Osteoblast (primary cell): ENCODE measurements at places on chromosomes 5 and 9.

DNA sequence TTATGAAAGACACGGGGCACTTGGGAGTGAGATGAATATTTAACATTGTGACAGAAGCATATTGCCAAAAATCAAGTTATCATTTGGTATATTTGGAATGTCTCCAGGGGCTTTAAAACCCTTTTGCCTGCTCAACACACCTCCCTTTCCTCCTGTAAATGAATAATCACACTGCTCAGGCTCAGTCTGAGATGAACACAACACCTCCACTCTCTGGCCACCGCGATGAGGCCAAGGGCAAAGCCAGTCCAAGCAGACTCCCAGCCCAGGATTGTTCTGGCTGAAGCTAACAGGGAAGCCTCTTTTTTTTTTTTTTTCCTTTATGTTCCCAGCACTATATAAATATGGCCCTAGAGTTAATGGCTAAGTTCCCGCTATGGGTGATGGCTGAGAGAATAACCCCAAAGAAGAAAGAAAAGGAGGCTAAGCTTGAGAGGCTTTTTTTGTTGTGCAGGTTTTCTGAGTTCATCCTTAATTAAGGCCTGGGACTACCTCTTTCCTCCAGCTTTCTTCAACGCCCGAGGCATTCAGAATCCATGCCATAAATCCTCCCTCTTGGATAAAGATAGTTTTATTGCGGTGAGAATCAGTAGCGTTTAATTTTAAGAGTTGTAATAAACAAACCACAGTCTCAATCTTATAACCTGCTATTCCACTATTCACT, 10.5 kb upstream of the ERAP1 start:
- DNase-seq = no peak

GRCh38 chr9:113522858-113523257, 59.3 kb downstream of the RGS3 start:
- no peak for DNase-seq

- DNase-seq = no peak
Observed at GRCh38 chr9:107647141-107647540, 157.6 kb upstream of the KLF4 start.

GRCh38 chr5:1930501-1930879, 47.8 kb upstream of the IRX4 start:
- no peak for DNase-seq

- no peak for DNase-seq
Observed at GRCh38 chr9:95732802-95733688, 142.4 kb upstream of the ERCC6L2 start.

DNA sequence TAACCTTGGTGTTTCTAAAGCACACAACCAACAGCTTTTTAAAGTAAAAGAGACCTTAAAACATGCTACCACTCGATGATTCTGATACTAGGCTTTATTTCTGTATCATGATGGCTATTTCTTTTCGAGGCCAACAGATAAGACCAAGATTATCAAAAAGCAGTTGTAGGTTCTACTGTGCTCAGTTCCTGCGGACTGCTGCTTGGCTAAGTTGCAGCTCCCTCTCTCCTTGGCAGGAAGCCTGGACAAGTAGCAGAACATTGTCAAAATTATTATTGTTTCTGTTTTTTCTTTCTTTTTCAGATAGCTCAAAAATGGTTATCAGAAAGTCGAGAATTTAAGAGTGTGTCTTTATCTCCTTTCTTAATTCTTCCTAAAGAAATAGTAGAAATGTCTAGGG, 607.6 kb downstream of the PTPRD start:
- no peak for DNase-seq

- no peak for DNase-seq
Observed at GRCh38 chr5:65391591-65391990, 90.1 kb downstream of the ADAMTS6 start.

DNA sequence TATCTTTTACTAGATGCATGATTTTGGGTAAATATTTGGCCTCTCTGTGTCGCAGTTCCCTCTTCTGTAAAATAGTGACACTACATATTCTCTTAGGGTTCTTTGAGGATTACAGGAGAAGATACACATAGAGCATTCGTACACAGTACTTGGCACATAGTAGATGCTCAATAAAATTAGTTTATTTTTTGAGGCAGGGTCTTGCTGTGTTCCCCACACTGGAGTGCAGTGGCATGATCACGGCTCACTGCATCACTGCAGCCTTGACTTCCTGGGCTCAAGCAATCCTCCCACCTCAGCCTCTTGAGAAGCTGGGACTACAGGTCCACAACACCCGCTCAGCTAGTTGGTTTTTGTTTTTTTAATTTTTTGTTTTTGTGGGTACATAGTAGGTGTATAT, 1.6 kb downstream of the SCAI start:
- no peak for DNase-seq

- no peak for DNase-seq
Observed at GRCh38 chr5:112064956-112065355, 308.0 kb upstream of the NREP start.

DNA sequence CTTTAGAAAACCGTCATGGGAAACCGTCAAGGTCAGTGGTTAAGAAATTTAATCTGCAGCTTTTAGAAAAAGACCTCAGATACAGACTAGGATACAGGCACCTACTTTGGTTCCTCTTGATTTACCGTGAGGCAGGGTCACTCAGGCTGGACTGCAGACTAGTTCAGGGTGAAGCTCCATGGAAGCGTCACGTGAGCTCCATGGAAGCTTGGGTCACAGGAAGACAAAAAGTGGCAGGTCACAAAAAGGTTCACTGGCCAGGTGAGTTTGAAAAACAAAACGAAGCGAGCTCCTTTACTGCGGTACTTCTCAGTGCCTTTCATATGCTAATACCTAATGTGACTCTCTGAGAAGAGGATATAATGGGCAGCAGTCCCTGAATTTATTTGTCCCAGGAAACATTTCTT, 43.0 kb downstream of the PRRC2B start:
- no peak for DNase-seq

DNA sequence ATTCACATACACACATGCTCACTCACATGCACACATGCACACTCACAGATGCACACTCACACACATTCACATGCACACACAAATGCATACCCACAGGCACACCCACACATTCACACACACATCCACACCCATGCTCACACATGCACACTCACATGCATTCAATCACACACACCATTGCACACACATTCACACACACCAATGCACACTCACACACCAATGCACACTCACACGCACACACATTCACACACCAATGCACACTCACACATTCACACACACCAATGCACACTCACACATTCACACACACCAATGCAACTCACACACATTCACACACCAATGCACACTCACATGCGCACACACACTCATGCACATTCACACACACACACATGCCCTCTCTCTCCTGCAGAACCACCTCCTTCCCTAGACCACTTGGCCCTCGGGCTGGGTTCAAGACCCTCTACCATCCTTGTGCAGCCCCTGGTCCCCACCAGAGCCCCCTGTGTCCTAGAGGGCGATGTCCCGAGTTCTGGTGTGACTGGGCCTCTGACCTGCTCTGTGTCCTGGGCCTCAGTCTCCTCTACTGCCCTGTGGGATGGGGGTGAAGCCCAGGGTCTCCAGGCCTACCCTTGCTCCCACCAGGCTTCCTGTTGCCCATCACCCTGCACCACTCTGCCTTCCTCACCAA, 139.0 kb downstream of the OLFM1 start:
- DNase-seq = peak; percentile 17

- DNase-seq = no peak
Observed at GRCh38 chr9:114825126-114825795, 19.4 kb upstream of the TNFSF15 start.

GRCh38 chr5:54541823-54542783, 24.5 kb downstream of the SNX18 start:
- DNase-seq = no peak

- DNase-seq = no peak
Observed at GRCh38 chr9:4334410-4334813, 34.5 kb upstream of the GLIS3 start.

DNA sequence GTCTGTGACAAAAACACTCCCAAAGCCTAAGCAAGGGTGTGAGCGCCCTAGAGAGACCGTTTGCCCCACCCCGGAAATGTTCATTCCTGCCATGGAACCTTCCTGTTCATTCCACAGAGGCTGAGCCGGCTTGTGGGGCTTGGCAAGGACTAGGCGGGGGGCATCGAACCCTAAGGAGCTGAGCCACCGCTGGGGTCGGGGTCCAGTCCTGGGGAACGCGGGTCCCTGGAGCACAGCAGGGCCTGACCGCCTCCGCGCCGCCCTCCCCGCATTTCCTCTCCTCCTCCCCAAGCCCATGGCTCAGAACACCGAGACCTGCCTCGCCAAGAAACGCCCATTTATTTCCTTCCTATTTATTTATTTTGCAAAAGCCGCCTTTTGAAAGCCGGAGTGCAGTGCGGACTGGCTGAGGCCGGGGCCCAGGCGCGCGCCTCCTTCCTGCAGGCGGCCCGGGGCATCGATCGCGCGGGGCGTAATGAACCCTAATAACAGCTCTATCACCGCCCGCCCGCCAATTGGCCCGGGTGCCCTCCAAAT, 228.9 kb upstream of the IRX4 start:
- DNase-seq = no peak

DNA sequence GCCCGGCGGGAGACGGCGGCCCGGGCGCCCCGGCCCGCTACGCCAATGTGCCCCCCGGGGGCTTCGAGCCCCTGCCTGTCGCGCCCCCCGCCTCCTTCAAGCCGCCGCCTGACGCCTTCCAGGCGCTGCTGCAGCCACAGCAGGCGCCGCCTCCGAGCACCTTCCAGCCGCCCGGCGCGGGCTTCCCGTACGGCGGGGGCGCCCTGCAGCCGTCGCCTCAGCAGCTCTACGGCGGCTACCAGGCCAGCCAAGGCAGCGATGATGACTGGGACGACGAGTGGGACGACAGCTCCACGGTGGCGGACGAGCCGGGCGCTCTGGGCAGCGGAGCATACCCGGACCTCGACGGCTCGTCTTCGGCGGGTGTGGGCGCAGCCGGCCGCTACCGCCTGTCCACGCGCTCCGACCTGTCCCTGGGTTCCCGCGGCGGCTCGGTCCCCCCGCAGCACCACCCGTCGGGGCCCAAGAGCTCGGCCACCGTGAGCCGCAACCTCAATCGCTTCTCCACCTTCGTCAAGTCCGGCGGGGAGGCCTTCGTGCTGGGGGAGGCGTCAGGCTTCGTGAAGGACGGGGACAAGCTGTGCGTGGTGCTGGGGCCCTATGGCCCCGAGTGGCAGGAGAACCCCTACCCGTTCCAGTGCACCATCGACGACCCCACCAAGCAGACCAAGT, 723 bp downstream of the SNX18 start:
- peak; percentile 86 for DNase-seq

GRCh38 chr9:129141066-129142041, 30.1 kb downstream of the PTPA start:
- DNase-seq = peak; percentile 92

DNA sequence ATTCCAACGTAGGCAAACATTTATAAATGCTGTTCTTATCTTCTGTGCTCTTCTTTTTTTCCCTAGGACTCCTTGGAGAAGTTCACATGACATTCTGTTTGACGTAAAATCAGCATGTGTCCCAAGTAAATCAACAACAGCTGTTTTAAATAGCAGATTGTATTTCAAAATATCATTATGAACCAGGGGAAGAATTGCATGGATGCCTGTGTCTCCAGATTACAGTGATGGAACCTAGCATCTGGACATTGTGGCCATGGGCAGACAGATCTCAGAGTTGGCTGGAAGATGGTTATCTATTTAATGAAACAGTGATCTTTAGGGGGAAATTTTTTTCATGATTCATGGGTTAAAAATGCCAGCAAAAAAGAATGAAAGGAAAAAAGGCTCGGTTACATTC, 222.0 kb downstream of the MAN2A1 start:
- DNase-seq = no peak

DNA sequence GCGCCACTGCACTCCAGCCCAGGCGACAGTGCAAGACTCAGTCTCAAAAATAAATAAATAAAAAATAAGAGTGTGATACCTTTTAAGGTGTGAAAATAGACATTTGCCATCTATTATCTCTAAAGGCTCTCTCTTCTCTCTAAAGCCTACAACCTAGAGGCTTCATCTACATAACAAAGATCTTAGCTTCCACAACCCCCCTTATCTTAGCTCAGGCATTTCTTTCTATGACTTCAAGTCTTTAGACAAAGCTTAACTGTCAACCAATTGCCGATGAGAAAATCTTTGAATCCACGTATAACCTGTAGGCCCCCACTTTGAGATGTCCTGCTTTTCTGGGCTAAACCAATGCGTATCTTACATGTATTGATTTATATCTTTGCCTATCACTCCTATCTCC, 64.9 kb upstream of the ADAMTS19 start:
- DNase-seq = no peak

DNA sequence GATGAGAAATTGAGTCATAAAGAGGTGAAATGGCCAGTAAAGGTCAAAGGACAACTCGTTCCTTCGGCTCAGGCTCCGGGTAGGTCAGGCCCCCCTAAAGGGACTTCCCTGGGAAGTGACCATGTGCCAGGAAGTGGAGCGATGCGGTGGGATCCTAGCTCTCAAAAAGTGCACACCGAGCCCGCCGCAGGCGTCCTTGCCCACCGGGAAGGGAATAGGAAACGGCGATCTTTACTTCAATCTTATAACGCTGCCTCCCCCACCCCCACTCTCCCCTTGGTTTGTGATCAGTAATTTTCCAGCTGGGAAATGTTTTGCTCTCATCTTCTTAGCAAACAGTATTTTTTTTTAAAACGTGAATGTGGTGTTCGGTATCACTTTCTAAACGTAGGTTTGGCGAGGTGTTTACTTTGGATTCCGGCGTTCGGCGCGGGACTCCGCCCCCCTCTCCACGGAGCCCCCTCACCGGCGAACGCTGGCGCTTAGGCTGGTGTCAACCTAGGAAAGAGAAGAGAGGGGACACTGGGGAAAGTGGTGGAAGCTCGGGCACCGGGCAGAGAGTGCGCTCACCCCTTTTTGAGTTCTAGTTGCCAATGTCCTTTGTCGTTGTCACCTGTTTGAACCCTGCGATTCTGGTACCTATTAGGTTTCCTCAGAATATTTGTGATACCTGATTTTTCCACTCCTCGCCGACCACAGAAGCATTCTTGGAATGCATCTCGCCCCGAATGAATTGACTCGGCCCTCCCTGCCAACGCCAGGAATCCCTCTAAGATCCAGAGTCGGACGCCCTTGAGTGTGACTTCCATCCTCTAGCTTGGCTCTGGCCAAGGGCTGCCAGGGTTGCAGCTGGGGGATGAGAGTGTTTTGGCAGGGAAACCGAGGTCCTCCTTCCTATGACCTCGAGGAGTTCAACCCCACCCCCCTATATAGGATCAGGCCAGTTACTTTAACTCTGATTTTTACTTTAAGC, 1.8 kb upstream of the KLF4 start:
- DNase-seq = no peak

DNA sequence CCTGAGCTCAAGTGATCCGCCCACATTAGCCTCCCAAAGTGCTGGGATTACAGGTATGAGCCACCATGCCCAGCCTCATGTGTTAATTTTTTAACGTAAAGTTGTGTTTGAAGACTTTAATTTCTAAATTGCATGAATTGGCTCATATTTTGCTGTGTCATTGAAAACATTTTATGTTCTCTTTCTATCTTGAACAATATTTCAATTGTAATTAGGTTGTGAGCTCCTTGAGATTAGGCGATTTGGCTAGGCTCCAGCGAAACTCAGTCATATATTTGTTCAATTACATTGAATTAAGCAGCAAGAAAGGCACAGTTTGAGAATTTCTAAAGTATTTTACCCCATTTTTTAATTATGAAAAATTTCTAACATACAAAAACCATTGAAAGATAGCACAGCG, 34.0 kb downstream of the GAPVD1 start:
- DNase-seq = no peak
